Fibroblast of upper back skin (primary cell): ENCODE measurements at places on chromosomes 16 and 17.
A peak's percentile ranks its signal among the peaks of the same experiment; 100 is the strongest.

DNA sequence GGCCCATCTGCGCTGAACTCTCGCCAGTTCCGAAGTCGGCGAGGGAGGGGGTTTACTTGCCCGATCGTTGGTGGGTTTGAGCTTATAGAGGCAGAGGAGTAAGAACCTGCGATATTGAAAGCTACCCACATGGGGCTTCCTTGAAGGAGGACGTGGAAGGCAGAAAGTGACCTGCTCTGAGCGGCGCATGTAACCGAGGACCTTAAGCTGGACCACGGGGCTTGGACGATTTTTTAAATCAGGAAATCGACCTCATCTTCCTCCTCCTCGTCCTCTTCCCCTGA, 2.0 kb downstream of the PRAC2 start:
- no peak for DNase-seq

DNA sequence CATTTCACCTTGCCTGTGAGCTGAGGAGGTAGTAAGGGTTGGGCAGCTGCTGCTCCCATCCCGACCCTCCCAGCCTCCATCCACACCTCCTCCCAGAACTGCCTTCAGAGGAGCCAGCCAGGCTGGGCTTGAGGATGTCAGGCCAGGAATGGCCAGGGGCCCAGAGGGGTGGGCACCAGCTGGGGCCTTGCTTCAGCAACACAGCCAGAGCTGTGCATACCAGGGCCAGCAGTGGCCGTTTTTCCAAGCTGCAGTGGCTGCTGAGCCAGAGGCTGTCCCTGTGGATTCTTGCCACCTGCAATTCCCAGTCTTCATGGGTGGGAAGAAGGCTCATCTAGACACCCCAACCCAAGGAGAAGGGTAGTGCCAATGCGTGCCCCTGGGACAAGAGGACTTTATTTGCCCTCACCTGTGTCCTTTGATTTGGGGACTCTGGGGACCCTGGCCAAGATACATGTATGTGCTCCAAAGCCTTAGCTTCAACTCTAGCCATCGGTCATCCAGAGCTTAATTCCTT, 153.4 kb upstream of the SDK2 start:
- DNase-seq = no peak

DNA sequence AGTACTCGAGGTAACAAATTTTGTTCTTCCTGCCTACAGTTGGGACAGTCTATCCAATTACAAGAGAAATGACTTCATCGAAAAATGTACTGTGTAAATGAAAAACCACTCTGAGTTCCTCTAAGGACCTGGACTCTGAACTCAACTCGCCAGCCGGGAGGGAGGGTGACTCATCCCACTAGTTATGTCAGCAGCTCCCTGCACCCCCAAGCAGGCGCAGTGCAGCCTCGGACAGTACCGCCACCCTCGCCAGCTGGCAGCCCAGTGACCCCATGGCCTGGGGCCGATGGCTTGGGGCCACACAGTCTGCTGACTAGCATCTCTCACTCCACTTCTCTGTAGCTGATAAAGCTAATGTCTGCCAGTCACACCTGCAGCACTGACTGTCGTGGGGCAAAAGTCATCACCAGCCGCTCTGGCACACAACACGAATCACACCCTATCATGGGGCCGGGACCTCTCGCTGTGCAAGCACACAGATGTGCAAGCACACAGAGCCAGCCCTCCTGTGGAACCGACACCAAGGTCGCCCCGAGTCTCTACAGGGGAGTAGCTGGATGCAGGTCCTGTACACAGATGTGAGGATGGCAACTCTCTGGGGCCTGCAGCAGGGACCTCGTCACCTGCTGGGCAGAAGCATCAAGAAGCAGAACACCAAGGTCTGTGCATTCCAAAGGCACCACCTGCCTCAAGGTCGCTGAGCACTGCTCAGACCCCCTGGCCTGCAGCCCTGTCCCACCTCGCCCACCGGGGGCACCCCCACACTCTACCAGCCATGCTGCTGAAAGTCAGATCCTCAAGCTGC, 5.7 kb downstream of the CSNK1D start:
- peak; percentile 90 for DNase-seq

DNA sequence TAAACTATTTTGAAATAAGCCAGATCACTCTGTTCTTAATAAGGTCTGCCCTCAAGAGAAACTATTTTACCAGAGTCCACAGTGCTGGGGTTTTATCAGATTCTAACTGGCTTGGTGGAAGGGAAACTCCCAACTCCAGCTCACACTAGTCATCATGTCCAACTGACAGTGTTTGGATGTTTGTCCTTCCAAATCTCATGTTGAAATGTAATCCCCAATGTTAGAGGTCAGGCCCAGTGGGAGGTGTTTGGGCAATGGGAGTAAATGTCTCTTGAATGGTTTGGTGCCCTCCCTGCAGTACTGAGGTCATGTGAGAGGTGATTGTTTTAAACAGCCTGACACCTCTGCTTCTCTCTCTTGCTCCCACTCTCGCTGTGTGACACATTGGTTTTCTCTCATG, 1301.0 kb upstream of the CDH8 start:
- no peak for DNase-seq

DNA sequence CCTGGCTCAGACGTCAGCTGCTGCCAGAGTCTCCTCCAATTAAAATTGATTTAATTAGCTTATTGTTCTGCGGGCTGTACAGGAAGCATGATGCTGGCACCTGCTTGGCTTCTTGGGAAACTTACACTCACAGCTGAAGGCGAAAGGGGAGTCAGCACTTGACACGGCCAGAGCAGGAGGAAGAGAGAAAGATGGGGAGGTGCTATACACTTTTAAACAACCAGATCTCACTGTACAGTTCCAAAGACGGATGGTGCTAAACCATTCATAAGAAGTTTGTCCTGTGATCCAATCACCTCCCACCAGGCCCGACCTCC, 1.4 kb upstream of the PRDM7 start:
- no peak for DNase-seq

DNA sequence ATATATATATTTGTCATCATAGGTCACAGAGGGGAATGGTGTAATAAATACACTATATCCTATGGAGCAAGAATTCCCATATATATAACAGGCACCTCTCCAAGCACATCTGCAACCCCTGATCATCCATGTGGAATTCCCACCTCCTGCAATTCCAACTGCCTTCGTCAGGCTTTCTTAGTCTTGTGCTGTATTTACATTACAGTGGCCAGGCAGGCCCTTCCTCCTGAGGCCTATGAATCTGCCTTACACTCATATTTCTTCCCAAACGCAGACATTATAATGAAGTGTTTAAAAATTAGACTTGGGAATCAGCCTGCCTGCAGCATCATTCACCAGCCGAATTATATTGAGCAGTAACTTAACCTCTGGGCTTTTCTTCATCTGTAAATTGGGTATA, 19.3 kb upstream of the DNAH9 start:
- DNase-seq = no peak

GRCh38 chr17:10247810-10248209, 49.4 kb upstream of the GAS7 start:
- DNase-seq = peak; percentile 60

DNA sequence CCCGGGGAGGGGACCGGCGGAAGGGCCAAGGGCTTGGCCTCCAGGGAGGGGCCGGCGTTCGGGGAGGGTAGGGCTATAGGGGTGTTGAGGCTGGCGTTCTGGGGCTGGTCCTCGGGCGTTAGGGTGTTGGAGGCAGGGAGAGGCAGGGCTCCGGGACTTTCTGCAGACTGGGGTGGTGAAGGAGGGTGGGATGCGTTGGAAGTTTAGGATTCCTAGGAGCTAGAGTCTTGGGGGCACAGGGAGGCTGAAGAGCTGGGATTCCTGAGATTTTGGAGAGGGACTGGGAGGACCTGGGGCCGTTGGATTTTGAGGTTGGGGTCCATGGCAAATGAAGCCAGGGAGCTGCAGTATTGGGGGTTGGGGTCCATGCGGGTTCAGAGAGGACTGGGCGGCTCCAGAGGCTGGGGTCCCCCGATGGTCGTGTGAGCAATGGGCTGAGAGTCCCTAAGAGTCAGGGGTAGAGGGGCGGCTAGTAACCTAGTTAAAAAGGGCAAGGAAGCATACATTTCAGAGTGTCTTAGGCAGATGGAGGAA, 740 bp downstream of the NFATC2IP start:
- DNase-seq = no peak

DNA sequence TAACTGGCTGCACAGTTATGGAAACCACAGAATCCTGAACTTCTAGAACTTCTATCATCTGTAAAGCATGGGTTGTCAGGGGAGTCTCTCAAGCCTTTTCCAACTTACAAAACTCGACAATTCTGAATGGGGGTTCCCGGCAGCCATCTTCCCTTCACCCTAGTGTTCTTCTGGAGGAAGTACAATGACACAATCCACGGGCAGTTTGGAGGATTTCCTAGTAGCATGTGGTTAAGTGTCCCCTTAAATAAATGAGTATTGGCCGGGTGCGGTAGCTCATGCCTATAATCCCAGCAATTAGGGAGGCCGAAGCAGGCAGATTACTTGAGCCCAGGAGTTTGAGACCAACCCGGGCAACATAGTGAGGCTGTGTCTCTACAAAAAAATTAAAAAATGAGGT, 2.1 kb downstream of the SLC16A6 start:
- DNase-seq = no peak

DNA sequence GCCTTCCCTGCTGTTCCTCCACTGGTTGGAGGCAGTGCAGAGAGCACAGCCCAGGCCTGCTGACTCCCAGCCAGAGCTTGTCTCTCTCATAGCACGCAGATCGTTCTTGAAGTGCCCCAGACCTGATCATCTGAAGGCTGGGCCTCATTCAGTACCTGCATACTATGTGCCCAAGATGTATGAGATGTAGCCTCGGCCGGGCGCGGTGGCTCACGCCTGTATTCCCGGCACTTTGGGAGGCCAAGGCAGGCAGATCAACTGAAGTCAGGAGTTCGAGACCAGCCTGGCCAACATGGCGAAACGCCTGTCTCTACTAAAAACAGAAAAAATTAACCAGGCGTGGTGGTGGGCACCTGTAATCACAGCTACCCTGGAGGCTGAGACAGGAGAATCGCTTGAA, 31.0 kb downstream of the WNT3 start:
- DNase-seq = no peak

GRCh38 chr16:22672830-22673210, 141.1 kb upstream of the HS3ST2 start:
- DNase-seq = no peak

DNA sequence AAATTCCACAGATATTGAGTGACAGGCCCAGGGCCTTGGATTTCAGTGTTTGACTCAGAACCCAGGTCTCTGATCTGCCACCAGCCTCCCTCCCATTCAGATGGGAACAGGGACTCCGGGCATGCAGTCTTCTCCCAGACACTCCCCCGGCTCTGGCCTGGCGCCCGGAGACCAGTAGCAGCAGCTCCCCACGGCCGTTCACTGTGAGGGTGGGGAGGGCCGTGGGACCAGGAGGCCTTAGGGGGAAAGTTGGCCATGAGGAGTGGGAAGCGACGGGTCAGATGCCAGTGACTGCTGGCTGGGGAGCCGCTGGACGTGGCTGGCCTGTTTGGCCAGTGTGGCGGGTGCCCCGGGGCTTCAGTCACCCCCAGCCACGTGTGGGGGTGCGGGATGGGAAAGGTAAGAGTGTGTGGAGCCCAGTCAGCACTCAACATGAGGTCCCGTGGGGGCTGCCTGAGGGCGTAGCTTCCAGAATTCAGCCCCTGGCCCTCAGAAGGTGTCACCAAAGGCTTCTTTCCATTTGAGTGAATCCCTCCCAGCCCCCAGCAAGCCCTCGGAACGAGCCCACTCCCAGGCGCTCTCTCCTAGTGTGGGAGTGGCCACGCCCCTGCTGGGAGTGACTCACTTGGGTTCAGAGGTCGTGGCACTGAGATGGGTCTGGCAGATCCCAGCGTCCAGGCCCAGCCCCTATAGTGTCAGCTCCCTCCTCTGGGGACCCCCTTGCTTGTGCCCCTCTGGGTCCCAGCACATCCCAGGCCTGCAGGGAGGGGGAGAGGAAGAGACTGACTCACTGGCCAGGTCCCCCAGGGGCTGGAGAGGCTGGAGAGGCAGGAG, 309.4 kb downstream of the SEC14L1 start:
- DNase-seq = peak; percentile 54

DNA sequence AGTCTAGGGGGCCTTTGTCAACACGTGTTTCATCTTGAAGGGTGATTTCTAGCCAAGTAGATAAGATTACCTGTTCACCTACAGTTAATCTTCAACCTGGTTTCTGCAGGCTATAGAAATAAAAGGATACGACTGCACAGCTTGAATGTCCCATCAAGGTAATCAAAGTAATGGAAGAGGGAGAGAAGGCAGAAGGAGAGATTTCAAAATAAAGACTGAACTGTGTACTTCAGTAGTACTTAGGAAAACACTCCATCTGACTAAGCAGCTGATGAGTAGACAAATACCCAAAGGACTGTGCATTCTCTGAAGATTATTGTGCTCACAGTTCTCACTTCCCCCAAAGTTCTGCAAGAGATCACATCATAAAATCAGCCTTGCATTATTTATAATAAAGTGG, 5.8 kb upstream of the RFFL start:
- peak; percentile 38 for DNase-seq

DNA sequence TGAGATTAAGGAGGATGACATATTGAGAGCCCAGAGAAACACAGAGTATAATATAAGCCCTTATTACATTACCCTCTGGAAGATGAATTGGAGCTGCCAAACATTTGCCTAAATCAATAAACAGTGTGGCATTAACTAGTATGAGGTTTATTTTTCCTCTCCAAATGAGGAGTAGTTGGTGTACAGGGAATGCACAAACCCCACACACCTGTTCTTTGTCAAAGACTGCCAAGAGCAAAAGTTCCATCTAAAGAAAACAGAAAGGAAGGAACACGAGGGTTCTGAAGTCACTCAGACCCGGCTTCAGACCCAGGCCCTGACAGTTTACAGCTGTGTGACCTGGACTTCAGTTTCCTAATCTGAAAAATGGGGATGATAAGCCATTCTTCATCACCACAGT, 138.1 kb downstream of the SHISA9 start:
- no peak for DNase-seq

DNA sequence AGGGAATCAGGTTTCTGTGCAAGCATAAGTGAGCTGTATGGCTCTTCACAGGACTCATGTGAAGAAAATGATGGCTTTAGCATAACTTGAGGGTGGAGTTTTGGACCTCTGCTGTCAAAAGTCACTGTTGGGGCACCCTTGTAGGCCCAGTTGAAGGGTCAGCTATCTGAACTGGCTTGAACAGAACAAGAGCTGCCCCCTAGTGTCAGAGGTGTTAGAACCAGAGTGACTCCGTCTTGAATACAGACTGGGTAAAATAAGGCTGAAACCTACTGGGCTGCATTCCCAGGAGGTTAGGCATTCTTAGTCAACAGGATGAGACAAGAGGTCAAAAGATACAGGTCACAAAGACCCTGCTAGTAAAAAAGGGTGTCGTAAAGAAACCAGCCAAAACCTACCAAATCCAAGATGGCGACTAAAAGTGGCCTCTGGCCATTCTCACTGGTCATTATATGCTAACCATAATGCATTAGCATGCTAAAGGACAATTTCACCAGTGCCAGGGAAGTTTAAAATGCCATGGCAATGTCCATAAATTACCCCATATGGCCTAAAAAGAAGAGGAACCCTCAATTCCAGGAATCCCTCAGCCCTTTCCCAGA, 484.0 kb upstream of the ERCC4 start:
- DNase-seq = no peak

GRCh38 chr17:8673612-8674011, 43.1 kb upstream of the MYH10 start:
- peak; percentile 87 for DNase-seq

- DNase-seq = no peak
These were observed 435.5 kb downstream of the CA10 start for GRCh38 chr17:51722994-51723393.
